Stimulated activated CD8-positive, alpha-beta memory T cell treated with anti-CD3 and anti-CD28 coated beads, Interleukin-7, amount 100 ng/mL, for 4 hours (primary cell): ENCODE measurements at places on chromosomes 7 and 10.

DNA sequence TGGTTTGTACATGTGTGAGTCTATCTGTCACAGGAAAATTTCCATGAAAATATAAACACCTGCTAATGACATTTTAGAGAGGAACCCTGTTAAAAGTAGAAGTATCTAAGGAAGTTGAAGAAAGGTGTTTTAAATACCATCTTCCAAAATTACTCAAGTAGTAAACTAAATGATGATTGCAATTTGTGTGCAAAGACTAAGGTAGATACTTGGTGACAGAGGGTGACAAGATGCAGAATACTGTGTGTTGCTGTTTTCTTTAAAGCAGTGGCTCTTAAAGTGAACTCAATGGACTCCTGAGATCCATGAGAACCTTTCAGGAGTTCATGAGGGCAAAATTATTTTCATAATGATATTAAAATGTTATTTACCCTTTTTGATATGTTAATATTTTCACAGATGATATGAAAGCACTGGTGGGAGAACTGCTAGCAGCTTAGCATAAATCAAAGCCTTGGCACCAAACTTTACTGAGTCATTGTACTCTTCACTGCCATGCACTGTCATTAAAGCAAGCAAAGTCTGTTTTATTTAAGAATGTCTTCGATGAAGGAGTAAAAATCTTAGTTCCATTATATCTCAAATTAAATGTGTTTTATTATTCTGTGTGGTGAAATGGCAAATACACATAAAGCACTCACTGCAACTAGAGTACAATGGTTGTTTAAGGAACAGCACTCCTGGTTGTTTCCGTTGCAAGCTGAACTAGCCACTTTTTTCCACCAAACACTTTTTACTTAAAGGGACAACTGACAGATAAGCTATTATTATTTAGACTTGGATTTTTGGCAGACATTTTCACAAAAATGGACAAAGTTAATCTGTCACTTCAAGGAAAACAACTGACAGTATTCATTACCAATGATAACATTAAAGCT lies 133.7 kb downstream of the LRRN3 start:
- DNase-seq = no peak

DNA sequence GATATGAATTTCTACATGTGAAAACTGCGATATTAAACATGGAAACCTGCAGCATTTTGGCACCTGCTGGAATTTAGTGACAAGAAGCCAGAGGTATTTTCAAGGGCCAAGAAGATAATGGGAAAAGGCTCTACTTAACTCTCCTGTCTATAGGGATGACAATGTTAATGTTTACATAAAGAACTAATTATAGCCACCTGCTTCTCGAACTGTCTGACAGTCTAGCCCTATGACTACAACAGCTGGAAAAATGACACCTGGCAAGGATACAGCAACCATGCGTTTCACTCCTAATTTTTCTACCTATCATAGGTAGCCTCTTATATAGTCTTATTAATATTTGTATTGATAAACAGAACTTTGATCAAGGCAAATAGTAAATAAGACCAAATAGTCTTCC lies 49.6 kb downstream of the MAGI2 start:
- no peak for DNase-seq

DNA sequence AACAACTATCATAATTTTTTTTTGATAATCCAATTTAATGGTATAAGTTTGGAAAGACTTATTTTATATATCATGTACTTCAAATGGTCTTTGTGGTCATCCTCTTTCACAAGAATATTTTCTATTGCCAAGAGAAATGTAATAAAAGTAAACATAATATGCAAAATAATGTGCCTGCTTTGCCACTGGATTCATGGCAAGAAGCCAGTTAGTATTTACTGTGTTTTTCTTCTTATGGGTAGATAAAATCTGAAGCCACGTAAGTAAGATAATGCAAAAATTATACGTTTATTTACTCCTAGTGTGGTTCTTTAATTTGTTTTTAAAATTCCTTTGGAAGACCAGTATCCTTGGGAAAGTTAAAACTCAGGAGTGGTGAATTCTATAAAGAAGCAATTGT lies 258.5 kb downstream of the ARL4A start:
- no peak for DNase-seq

DNA sequence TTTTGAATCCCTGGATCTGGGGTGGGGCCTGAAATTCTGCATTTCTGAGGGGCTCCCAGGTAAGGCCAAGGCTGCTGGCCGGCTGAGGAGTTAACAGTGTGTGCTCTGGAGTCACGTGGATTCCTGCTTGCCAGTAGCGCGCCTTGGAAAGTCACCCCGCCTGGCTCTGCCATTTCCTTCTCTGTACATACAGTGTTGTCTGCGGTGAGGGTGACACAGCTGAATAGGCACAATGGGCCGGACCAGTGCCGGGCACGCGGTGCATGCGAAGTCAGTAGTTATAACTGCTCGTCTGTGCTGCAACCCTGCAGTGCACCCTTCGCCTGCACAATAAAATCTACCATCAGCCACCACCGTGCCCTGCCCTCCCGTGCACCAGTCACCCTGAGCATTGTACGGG lies 68.0 kb upstream of the EEPD1 start:
- DNase-seq = no peak

DNA sequence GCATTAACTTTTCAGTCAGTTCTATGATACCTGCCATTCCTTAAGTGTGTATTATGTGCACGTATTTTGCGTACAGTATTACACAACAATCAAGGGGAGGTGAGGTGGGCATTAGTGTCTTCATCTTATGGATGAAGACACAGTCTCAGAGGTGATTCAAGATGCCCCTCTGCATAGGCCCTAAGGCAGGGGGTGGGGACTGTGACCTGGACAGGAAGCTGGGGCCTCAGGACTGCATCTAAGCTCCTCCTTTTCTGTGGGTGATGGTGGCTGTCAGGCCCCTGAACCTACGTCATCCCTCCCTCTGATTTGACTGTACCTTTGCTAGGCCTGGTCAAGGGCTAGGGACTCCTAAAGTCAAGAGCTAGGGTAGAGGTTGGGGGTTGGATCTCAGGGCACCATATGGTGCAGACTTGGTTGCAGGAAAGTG lies 38.9 kb downstream of the HK1 start:
- no peak for DNase-seq

DNA sequence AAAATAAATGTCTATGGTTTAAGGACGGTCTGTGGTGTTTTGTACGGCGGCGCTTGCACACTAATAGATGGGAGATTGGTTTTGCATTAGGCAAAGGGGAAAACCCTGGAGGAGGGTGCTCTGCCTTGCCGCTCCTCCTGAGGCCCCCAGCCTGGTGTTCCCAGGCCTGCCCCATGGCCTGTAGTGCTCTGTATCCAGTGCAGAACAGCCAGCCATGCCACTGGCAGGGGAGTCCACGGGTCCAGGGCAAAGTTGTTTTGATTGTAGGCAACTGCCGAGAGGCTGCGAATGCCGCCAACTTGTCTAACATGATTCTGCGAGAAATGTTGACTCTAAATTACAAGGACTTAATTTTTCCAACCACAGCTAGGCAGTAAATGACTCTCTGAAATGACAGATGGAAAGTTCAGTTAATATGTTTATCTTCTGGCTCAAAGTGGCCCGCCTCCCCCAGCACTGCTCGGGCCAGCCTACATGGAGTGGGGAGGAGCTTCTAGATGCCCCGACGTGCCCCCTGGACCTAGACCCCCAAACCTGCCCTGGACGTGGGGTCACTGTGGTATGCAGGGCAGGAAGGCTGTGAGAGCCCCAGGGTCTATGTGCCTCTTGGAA lies 104.6 kb upstream of the GDF10 start:
- no peak for DNase-seq

DNA sequence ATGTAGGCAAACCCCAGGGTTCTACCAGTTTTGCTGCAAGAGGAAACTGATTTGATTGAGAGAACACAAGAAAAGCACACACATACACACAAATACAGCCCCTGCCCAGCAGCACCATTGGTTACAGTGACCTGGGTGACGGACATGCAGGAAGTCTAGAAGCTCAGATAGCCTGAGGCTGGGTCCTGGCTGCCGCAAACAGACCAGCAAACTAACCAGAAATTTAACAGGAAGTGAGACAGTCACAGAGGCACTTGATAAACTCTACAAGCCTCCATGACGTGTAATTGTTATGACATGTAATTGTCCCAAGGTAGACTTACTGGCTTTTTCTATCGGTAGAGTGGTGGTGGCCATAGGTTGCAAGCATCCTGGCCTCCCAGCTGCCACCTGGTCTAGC lies 58.9 kb downstream of the PRKAR2B start:
- no peak for DNase-seq

GRCh38 chr10:103510791-103511752 lies 17.6 kb downstream of the NEURL1 start:
- DNase-seq = no peak

- DNase-seq = no peak
Measured at GRCh38 chr7:143418681-143419458, 10.2 kb upstream of the EPHA1 start.

GRCh38 chr7:25255611-25256332 lies 27.5 kb upstream of the NPVF start:
- DNase-seq = no peak

GRCh38 chr7:8259586-8260222 lies 2.3 kb downstream of the ICA1 start:
- no peak for DNase-seq

DNA sequence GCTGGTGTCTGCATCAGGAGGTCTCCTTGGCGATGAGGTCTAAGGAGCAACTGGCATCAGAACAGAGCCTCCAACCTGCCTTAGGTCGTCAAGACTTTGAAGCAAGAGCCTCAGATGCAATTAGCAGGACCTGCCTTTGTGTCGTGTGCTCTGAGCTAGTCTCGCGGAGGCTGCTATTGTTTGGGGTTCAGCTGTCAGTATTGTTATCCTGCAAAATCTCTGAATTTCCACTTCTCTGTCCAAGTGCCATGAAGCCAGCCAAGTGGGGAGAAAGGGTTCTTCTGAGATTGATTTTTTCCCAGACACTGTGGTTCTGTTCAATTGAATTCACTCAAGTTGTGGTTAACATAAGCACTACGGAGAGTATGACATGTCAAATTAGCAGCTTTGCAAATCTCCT lies 78.7 kb downstream of the ADARB2 start:
- DNase-seq = no peak

DNA sequence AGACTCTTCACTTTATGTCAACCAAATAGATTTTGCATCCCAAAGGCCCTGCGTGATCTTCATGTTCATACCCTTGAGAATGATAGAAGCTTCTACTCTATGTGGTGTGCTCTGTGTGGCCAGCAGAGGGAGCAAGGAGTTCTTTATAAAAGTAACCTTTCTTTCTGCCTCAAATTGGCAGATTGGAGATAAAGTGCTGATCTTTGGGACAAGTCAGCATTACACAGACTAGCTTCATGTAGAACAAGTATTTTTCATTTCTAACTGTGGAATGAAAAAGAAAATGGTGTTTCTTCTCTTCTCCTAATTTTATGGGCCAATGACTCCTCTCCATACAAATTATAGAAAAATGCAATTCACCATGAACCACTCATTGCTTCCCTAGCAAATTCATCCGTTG lies 1214.1 kb downstream of the SORCS1 start:
- DNase-seq = no peak

DNA sequence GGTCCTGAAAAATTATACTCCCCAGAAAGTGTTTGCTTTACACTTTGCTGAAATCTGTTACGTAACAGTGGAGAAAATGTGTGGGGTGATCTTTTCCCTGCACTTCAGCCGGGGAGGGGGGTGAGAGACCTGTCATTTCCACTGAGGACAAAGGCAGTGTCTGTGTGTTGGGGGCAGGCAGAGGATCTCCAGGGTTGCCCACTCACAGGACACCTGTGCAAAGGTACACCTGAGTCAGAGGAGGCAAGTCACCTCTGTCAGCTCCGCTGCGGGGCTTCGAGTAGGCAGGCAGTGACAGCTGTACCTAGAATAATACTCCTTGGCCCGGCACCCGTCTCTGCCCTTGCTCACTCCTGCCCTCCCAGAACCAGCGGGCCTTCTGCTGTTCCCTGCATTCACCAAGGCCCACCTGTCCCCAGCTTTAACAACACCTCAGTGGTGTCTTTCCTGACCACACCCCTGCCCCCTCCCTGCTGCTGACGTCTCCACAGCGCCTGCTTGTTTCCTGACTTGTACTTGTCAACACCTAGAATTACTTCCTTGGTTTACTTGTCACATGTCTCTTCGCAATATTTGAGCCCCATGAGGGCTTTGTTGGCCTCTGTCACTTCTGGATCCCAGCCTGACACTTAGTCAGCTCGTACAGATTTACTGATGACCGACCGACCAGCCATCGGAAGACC lies 159.2 kb downstream of the NEURL1 start:
- no peak for DNase-seq

GRCh38 chr10:4131407-4132215 lies 346.6 kb upstream of the KLF6 start:
- DNase-seq = peak; percentile 13
